Mucosa of descending colon (tissue), 3 donors: ENCODE measurements at places on chromosomes 6 and 20. TPM values are rescaled to one million over a fixed set of nuclear protein-coding genes. Genes with fewer than 3 reads are reported as not detected.

DNA sequence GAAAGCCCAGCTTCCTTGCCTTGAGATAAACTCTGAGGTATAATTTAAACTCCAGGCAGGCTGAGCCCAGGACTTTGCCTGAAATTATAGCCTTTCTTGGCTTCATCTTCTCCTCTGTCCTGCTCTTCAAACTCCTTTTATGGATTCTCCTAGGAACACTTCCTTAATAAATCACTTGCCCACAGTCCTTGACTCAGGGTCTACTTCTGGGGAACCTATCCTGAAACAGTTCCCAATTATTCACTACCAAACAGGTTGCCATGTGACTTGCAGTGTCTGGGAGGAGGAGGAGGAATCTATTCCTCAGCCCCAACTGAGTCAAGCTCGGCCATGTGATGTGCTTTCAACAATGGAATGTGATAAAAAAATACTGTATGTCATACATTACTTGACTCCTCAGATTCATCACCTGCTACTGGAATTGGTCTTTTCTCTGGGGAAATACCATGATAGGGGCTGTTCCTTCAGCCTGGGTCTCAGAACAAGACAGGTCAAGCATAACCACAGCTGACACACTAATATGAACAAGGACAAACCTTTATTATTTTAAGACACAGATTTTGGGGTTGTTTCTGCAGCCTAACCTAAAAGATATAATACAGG lies 20.5 kb upstream of the CDKN1A start:
- no peak for DNase-seq

ANGPT4 gene
- not detected for total RNA-seq

DNA sequence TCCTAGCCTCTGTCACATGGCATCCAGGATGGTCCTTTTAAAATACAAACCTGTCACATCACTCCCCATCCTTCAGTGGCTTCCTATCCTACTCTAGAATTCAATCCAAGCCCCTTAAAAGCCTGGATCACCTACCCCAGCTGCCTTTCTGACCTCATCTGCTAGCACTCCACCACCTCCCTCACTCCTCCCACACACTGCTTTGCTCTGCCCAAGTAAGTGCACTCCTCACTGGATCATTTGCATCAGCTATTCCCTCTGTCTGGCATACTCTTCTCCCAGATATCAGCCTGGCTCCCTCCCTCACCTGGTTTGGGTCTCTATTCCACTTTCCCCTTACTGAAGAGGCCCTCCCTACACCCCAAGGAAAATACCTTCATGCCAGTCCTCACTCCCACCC lies 10.5 kb downstream of the C6orf136 start:
- no peak for DNase-seq

- no peak for DNase-seq
Measured at GRCh38 chr20:57622201-57622570, 2.0 kb upstream of the ZBP1 start.

DNA sequence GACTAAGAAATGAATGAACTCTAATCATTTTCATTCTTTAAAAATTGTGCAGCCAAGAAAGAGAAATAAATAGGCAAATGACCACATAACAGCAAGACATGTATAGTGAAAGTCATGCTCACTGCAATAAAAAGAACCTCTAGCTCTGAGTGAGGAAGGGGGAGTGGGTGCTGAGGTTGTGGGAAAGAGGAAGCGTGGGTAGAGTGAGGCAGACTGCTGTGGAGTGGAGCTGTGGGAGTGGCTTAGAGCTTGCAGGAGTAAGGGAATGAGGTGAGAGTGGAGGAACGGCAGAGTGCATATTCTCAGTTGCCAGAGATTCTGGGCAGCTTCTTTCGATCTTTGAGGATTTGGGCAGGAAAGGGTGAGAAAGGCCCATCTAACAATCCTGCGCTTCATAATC lies 10.4 kb downstream of the DEFB129 start:
- no peak for DNase-seq
